ENCODE measurements at places on chromosomes 11 and 22. TPM values are rescaled to one million over a fixed set of nuclear protein-coding genes. Genes with fewer than 3 reads are reported as not detected.

DNA sequence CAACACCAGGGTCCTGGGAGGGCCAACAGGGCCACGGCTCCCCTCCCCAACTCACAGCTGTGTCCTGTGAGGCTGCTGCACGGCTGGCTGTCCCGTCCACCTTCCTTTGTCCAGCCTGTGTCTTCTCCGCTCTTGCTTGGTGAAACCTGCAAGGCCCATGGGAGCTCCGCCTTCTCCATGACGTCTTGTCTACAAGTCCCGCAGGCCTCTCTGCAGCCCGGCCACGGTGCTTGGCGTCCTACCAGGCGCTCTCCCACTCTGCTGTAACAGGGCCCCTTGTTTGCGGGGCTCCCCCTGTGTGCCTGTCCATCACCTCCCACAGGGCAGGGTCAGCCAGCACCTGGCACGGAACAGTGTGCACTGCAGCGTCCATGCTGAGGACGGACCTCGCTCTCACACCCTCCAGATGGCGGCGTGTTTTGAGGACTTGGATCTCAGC lies 866.8 kb downstream of the TBC1D22A start:
- ATAC-seq, result no peak

The MEN1 gene
- 17.6 TPM for total RNA-seq

The CD3D gene
- total RNA-seq, result not detected

DNA sequence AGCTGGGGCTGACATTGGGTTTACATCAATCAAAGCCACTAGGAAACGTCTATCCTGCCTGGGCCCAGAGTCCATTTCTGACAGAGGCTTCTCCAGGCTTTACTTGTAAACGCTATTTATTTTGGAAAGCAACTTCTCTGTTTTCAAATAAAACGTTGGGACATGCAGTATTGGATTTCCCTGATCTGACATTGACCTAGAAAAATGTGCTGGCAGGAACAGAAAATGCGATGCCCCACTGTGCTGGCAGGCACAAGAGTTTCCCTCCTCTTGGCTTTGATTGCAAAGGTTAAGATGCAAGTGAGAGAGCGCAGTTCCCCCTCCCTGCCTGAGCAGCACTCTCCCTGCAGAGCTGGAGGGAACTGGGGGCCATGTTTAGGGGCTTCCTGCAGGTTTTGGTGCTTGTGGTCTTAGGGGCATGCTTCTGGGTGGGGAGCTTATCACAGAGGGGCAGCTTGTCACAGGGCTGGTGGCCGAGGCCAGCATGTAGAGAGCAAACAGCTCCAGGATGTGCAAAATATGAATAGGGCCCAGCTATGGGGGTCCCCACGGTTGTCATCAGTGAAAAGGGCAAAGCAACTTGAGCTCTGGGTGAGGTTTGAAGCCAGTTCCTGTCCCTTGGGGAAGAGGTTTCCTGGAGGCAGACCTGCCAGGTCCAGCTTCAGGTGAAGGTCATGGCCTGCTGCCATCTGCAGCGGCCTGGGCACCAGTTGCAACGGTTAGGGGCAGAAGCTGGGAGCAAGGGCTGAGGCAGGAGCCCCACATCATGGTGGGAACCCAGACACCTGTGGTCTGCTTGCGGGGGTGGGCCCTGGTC lies 42.3 kb upstream of the DKK3 start:
- no peak for ATAC-seq

GRCh38 chr22:38900677-38901076 lies 28.7 kb upstream of the CBX6 start:
- ATAC-seq, result no peak

The FLRT1 gene
- 7.6 TPM for total RNA-seq

GRCh38 chr22:27253108-27253902 lies 548.3 kb downstream of the MN1 start:
- ATAC-seq, result no peak

DNA sequence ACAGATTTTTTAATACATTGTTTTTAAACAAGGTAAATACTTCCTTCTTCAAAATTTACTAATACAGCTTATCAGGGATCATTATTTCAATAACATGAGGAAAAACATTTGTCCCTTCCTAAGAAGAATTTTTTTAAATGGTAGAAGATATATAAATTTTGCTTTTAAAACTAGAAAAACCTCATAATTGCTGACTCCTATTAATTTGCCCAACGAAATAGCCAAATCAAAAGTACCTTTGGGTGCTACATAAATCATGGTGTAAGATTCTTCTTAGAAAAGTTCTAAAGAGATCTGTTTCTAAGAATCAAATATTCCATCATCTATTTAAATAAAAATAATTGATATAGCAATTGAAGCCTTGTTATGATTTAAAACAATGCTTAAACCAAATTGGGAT lies 54.9 kb downstream of the CEP57 start:
- no peak for ATAC-seq

DNA sequence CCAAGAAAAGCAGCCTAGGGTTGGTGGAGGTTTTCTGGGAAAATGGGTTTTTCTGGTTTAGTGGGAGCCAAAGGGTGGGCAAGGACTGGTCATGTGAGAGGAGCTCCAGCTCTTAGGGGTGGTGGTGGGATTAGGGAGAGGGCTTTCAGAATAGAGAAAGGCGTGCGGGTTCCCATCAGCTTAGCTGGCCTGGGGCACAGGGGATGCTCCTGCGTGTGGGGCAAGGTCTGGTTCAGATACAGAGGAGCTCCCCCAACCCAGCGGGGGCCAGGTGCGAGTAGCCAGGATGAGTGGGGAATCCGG lies 644 bp downstream of the TMEM134 start:
- no peak for ATAC-seq

GRCh38 chr11:92413757-92414513 lies 189.3 kb downstream of the FAT3 start:
- no peak for ATAC-seq

- ATAC-seq, result no peak
These were observed 8.6 kb upstream of the GTSE1 start for GRCh38 chr22:46287873-46288751.

The CD151 gene
- total RNA-seq, result 189 TPM

DNA sequence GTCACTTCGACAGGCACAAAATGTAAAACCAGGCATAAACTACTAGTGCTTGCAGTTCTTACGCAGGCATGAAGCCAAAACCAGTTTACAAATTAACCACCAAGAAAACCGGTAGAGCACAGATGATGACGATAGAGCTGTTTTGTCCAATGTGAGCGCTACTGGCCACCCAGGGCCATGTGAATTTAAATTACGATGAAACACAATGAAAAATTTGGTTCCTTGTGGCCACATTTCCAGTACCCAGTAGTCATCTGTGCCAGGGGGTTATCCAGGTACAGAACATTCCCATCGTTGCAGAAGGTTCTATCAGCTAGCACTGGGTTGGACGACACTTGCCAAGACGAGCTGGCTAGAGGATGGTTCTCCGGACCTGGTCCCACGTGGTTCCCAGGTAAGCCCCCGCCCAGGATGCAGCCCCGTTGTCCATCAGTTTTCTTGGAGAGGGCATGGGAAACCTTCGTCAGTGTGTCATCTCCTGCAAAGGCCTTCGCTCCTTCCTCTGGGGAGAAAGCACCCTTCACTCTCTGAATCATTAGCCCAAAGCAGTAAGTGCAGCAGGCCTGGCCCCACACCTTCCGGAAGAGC lies 1.1 kb upstream of the CD81 start:
- no peak for ATAC-seq

The HEPHL1 gene
- total RNA-seq, result 0.10 TPM

GRCh38 chr11:91585035-91585801 lies 639.4 kb upstream of the FAT3 start:
- no peak for ATAC-seq

- no peak for ATAC-seq
These were observed 176.0 kb downstream of the EFCAB6 start for GRCh38 chr22:43636086-43636485.

DNA sequence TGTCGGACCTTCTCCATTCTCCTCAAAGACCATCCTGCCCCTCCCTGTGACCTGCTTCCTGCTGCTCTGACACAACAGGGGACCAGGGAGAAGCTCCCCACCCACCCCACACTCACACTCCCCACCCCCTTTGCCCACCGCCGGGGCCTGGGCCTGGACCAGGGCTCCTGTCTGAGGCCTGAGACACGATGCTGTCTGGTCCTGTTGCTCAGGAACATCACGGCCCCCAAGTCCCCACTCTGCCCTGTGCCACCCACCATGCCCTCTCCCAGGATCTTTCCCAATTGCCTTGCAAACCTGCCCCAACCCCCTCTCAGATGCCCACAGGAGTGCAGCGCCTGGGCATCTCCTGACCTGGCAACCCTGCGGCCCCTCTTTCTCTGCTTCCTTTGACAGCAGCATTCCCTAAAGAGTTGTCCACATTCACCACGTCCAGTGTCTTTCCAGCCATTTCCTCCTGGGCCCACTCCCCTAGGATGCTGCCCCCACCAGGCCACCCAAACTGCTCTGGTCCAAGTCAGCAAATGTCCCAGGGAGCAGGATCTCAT lies 10.8 kb downstream of the CSF2RB start:
- ATAC-seq, result no peak

The CSF2RB gene
- 0.09 TPM for total RNA-seq

GRCh38 chr11:6799402-6799801 lies at the start of gene OR6A2:
OR6A2 (minus strand) TSS chr11:6799689; CDS start chr11:6795708, 3,981 bp downstream.
- ATAC-seq, result no peak

The CCDC188 gene
- total RNA-seq, result not detected
